ENCODE measurements at places on chromosomes 11 and 22.

DNA sequence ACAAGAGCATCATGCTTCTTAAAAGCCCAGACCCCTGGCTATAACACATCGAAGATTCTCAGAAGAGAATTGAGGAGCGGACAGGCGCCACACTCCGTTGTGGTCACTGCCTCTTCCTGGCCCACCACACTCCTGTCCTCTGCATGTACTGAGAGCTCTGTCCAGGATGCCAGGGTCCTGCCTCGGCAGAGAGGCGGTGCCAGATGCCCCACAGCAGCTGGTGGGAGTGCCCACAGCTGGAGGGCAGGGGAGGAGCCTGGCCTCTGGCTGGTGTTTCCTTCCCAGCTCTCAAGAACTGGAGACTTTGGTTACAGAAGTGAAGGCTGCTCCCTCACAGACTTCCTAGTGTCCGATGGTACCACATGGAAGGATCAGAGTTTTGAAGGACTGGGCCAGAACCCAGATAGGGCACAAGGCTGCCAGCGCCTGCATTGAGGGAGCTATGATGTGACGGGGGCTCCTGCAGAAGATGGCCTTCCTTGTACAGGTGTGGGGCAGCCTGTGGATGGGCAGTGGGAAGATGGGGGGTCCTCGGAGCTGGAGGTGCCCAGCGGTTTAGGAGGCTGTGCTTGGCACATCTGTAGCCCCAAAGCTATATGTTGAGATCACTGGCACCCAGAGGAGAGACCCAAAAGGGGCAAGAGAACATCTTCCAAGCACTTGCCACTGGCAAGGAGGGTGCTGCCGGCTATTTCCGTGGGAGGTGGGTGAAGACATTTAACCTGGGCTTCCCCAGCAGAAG lies 19.4 kb downstream of the RSPH14 start:
- no peak for DNase-seq

DNA sequence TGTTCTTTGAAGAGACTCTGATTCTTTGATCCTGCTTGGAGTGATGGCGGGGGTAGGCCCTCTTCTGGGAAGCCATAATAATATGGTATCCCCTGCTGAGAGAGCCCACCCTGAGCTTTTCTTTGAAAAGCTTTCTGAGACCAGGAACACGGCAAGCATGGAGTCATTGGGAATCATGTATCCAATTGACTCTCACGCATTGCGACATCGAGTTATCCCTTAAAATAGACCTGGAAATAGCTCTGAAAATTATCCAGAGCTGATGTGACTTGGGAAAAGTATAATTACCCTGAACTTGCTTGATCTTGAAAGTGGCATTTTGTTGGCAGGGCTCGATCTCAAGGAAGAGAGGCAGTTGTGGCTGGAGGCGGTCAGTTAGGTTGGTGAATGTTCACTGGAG lies 36.8 kb upstream of the MPEG1 start:
- DNase-seq, result no peak

DNA sequence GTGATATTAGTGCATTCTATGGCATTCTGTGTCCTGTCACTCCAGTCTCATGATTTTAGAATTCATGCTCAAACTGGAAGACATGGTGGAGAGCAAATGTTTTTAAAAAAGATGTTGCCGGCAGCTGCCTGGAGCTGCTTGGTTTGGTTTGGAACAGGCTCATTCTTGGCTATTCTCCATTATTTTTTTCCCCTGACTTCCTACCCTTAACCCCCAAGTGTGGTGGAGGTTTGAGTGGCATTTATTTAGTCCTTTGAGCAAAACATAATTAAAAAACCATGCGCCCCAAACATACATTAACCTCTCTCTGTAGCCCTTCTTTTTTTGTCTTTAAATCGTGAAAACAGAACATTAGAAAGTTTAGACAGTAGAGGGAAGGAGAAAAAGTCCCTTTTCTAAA lies 94.7 kb downstream of the LDLRAD3 start:
- no peak for DNase-seq

DNA sequence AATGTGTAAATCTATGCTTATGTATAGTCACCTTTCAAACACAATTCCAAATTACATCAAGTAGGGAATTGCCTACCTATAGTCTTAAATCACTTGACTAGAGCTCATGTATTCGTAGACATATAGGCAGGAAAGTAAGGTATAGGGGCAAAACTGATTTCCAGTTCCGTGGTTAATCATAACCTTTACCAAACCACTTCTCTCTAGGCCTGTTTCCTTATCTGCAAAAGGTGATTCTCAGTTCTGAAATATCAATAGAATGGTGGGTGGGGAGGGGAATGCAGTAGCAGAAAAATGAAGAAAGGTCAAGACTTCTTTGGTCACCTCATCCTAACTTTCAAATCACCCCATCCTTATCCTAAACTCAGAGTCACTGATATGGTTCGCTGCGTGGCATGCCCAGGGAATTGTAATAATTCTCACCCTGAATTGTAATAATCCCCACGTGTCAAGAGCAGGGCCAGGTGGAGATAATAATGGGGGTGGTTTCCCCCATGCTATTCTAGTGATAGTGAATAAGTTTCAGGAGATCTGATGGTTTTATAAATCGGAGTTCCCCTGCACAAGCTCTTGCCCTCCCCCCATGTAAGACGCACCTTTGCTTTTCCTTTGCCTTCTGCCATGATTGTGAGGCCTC lies 1.9 kb upstream of the ANO5 start:
- DNase-seq, result no peak

- DNase-seq, result no peak
Measured at GRCh38 chr11:12094872-12095800, 15.3 kb upstream of the MICAL2 start.

DNA sequence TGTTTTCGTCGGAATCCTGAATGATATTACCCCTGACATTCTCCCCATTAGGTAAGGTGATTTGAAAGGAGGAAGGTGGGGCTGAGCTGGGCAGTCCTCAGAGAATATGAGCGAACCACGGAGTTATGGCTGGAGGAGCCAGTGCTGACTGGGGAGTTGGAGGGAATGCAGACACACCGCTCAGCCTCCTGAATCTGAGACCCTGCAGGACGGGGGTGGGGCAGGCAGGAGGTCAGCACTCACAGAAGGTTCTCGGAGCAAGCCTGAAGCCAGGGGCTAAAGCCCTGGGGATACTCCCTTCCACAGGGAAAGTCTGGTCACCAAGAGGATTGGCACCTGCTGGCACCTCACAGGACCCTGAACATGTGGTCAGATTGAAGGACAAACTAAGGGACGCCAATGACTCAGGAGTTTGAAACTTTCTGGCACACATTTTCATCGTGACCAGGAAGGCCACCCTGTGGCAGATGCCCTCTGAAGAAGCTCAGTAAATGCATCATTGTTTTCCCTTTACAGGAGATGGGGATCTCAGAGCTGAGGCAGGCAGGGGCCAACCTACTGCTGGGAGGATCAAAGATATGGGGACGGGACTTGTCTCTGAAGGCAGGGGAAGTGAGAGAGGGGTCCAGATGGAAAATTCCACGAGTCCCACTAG lies 26.9 kb upstream of the FCHSD2 start:
- no peak for DNase-seq

GRCh38 chr11:4025248-4025966 lies 69.2 kb upstream of the RRM1 start:
- no peak for DNase-seq

DNA sequence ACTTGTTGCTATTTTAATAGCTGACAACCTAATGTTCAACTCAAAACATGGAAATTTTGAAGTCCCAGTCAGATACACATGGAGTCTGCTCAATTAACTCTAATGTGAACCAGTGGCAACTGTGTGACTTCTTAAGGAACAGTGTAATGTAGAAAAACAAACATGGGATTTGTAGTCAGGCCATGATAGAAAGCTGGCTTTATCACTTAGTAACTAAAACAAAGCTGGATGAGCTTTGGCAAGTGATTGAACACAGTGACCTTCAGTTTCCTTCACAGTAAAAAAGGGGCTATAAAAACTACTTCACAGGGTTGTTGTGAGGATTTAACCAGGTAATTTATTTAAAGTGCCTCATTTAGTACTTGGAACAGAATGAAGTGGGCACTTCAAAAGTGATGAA lies 62.6 kb downstream of the PRCP start:
- peak; percentile 16 for DNase-seq

DNA sequence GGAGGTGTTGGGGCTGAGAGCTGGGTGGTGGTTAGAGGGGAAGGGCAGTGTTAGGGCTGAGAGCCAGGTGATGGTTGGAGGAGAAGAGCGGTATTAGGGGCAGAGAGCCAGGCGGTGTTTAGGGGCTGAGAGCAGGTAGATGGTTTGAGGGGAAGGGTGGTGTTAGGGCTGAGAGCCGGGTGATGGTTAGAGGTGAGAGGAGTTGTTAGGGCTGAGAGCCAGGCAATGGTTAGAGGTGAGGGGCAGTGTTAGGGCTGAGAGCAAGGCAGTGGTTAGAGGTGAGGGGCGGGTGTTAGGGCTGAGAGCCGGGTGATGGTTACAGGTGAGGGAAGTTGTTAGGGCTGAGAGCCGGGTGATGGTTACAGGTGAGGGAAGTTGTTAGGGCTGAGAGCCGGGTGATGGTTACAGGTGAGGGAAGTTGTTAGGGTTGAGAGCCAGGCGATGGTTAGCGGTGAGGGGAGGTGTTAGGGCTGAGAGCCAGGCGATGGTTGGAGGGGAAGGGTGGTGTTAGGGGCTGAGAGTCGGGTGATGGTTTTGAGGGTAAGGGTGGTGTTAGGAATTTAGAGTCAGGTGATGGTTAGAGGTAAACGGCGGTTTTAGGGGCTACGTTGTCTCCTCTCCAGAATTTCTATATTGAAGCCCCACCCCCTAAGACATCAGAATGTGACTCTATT lies 230.0 kb upstream of the TBCEL start:
- no peak for DNase-seq

- no peak for DNase-seq
Measured at GRCh38 chr11:123132881-123133280, 62.2 kb downstream of the CLMP start.

DNA sequence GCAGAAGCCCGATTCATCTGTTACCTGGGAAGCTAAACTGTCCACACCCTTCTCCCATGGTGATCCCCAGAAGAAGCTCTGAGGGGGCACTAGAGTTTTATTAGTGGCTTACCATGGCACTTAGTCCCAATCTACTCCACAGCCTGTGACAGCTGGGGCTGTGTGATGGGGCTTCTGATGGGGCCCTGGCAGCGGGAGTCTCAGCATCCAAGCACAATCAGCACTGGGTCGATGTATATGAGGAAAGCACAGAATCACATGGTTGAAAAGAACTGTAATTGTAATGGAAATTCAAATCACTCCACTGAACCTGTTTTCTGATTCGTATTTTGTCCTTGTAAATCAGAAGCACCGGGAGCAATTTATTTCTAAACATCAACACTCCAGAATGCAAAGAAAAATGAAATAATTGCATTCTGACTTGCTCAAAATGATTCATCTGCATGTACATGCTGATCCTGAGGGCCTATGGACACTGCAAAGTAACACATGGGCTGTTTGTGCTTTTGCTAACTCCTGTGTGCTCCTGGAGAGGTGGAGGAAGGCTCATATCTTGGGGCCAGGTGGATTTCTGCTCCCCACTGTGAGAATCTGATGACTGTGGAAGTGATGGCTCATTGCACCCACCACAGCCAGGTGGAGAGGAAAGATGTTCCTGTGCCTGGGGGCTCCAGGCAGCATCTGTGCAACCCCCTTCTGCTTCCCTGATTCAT lies 203.0 kb downstream of the KIRREL3 start:
- DNase-seq, result no peak

GRCh38 chr11:9600166-9600565 lies 26.7 kb downstream of the WEE1 start:
- no peak for DNase-seq

GRCh38 chr11:117045956-117046355 lies 52.3 kb downstream of the SIK3 start:
- DNase-seq, result no peak

DNA sequence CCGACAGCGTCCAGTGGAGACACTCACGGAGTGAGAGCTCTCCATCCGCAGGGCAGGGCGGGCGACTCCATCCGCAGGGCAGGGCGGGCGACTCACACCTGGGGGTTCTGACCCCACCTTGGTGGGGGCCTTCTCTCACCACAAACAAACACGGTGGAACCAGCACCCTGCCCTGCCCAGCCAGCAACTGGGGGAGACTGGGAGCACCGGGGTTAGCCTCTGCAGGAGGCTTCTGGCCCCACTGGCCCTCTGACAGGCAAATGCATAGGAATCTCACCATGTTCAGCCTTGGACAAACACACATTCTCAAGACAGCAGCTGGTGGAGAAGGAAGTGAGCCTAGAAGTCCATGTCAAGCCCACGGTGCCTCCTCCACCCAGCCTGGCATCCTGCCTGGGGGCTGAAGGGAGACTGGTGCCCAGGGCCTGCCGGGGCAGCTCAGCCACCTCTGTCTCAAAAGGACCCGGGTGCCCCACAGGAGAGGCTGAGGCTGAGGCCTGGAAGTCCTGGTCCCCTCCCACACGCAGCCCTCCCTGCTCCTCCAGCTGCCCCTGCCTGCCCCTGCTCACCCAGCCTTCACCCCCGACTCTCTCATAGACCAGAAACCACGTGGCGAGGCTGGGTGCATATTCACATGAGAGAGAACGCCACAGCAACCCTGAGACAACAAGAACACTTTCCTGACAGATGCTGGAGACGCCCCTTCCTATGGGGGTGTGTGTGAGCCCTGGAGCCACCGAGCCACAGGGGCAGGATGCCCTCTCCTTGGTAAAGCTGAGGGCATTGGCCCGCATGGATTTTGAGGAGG lies 98.4 kb upstream of the B3GAT1 start:
- no peak for DNase-seq

GRCh38 chr11:70669871-70670675 lies 271.7 kb downstream of the CTTN start:
- DNase-seq, result no peak

- peak; percentile 44 for DNase-seq
Measured at GRCh38 chr11:57641011-57641807, 8.5 kb downstream of the YPEL4 start.

DNA sequence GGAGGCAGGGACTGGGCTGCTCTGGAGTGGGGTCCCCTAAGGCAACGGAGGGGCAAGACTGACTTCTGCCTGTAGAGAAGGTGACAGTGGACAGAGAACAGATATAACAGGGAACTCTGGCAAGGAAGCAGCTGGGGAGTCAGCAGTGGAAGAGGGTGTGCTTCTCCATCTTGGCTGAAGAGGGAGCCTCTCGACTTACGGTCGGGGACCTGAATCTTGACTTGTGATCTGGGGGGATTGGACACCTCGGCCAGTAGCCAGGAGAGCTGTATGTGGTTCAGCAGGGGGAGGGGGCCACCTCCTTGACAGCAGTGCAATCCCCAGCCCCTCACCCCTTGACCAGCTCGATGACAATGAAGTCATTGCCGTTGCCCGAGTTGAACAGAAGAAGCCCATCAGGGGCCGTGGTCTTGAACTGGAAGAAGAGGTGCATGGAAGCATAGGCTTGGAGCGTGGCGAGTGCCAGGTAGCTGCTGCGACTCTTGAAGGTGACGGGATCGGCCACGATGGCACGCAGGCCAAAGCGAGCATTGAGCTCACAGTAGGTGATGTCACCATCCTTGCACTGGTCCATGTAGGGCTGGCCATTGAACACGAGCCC lies 60.0 kb downstream of the SLC22A12 start:
- no peak for DNase-seq

- no peak for DNase-seq
Measured at GRCh38 chr11:74579577-74580270, 12.7 kb upstream of the POLD3 start.

DNA sequence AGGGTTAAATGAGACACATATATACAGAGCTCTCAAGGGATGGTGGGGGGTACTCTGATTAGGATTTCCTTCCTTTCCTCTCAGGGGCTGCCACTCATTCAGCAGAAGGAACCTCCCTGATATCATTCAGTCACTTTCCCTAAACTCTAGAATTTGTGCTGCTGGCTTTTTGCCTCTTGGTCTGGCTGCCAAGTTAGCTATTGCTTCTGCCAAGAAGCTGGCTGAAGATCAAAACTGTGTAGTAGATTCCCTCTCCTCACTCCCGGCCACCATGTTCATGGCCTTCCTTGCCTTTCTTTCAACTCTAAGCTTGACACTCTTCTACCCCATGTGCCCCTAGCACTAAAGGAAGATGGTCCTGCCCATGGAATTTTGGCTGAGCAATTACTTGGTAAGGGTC lies 18.7 kb downstream of the SLC6A5 start:
- no peak for DNase-seq
